Immature natural killer cell (primary cell): ENCODE measurements at places on chromosomes 2 and 18. TPM values are rescaled to one million over a fixed set of nuclear protein-coding genes. Genes with fewer than 3 reads are reported as not detected.
A peak's percentile ranks its signal among the peaks of the same experiment; 100 is the strongest.

- H3K4me1 ChIP-seq, result peaks cover 51% of the 10 kb centered on the region
- peak overlapping the region; percentile 70 for H3K4me3 ChIP-seq
- peak; percentile 81 for DNase-seq
- peak overlapping the region; percentile 82 for H3K27ac ChIP-seq
- H3K27me3 ChIP-seq, result peaks cover 4% of the 10 kb centered on the region
- no peaks in the 10 kb centered on the region for H3K36me3 ChIP-seq
These were observed 47.0 kb upstream of the TTC39C start for GRCh38 chr18:23967321-23968089.

DNA sequence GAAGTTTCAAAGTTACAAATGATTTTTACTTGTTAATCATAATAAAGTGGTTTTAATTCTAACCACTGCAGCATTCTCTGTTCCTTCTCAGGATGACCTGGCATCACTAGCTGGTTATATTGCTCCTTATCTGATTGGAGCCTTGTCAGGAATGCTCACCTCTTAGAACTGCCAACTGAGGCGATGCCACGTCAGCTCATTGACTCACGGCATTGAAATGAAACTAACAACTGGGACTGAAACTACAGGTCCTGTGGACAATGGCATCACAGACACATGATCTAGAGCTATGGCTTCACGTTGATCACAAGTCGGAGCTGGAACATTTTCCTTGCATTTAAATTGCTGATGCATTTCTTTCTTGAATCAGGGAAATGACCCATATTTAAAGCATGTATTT is 54.9 kb upstream of the MAP2 start:
- no peak for DNase-seq
- no peaks in the 10 kb centered on the region for H3K27me3 ChIP-seq
- no peaks in the 10 kb centered on the region for H3K4me1 ChIP-seq
- no peak overlapping the region for H3K27ac ChIP-seq
- H3K36me3 ChIP-seq, result no peaks in the 10 kb centered on the region

DNA sequence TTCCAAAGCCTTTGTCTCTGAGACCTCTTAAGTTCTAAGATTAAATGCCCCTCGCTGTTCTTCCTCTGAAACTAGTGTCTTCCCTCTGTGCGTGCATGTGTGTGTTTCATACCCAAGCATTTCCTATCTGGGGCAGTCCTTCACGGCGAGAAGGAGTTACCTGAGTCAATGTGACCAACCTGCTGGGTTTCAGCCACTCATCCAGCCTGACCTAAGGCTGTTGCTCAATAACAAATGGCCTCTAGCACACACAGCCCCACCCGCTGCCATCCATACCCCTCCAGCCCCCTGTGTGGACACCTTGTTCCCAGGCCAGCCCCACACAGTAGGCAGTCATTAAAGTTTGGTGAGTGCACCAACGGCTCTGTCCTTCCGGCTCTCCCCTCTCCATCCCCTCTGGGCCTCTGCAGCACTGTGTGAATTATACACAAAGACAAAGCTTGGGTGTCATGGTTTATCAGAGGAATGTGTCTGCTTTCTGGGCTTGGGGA is 53.8 kb upstream of the FOSL2 start:
- H3K27me3 ChIP-seq, result peaks cover 3% of the 10 kb centered on the region
- no peak overlapping the region for H3K27ac ChIP-seq
- peaks cover 8% of the 10 kb centered on the region for H3K36me3 ChIP-seq
- peaks cover 28% of the 10 kb centered on the region for H3K4me1 ChIP-seq
- H3K4me3 ChIP-seq, result no peak overlapping the region

DNA sequence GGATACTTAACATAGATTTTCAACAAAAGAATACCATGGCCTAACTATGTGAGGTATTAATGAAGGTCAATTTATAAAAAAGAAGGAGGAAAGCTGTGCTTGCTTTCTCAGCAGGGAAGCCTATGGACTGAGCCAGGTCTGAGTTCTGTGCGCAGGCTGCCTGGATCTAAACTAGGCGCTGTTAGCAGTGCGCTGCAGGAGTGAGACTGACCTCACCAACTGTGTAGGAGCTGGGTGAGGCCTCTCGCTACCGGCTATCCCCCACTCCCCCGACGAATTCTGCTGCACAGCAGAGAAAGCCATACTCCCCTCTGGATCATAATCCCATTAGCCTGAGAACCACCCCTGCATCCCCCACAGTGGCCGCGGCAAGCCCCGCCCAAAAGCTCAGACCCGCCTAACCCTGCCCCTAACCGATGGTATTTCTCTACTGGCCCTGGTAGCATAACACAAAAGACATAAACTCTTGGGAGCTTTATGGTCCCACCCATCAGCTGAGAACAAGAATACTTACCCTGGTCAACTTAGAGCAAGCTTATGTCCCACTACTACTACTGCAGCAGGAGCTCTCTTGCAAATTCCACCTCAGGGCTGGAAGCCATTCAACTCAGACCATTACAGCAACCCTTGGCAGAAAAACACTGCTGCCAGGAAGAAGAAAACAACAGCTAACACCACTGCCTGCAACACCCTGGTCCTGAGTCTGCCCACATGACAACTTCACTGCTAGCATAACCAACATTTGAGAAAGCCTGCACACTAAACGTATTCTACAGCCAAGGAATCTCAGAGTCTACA is 28.0 kb downstream of the SULT1C2 start:
- no peak for DNase-seq
- no peak overlapping the region for H3K4me3 ChIP-seq
- H3K36me3 ChIP-seq, result no peaks in the 10 kb centered on the region
- no peaks in the 10 kb centered on the region for H3K4me1 ChIP-seq
- H3K27ac ChIP-seq, result no peak overlapping the region

- DNase-seq, result no peak
- no peaks in the 10 kb centered on the region for H3K36me3 ChIP-seq
- H3K4me3 ChIP-seq, result no peak overlapping the region
- H3K4me1 ChIP-seq, result no peaks in the 10 kb centered on the region
These were observed 86.8 kb upstream of the GULP1 start for GRCh38 chr2:188204824-188205223.

GRCh38 chr2:238971318-238972145 is 123.6 kb downstream of the TWIST2 start:
- DNase-seq, result no peak
- no peaks in the 10 kb centered on the region for H3K36me3 ChIP-seq
- H3K27ac ChIP-seq, result no peak overlapping the region
- no peaks in the 10 kb centered on the region for H3K4me1 ChIP-seq
- H3K4me3 ChIP-seq, result no peak overlapping the region

DNA sequence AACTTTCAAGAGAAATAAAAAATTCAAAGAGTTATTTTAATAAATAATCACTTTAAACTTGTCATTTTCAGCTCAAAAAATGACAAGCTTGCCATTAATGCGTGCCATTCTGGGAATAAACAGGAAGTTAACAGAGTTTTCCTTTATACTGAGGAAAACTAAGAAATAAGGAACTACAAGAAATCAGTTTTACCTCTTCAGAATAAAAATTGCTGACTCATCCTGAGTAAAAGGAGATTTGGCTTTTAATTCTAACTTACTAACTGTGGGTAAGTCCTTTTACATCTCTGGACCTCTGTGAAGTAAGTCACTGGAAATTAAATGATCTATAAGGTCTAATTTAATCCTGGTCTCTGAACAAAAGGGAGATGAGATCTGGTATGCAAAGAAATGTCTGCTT is 16.1 kb downstream of the CEBPZ start:
- no peak for DNase-seq
- H3K27me3 ChIP-seq, result peaks cover 1% of the 10 kb centered on the region
- H3K4me1 ChIP-seq, result no peaks in the 10 kb centered on the region
- H3K4me3 ChIP-seq, result no peak overlapping the region
- H3K36me3 ChIP-seq, result peaks cover 34% of the 10 kb centered on the region

The CRACDL gene
- 0.80 TPM for polyA plus RNA-seq

The AMMECR1L gene
- polyA plus RNA-seq, result 7.8 TPM

The HOXD3 gene
- polyA plus RNA-seq, result not detected

The SPATA3 gene
- polyA plus RNA-seq, result not detected

The ATP8B1 gene
- polyA plus RNA-seq, result 0.55 TPM
